ENCODE measurements at places on chromosomes 13 and 19.

GRCh38 chr19:498511-498891 lies 2.2 kb downstream of the MADCAM1 start:
- no peak for DNase-seq

DNA sequence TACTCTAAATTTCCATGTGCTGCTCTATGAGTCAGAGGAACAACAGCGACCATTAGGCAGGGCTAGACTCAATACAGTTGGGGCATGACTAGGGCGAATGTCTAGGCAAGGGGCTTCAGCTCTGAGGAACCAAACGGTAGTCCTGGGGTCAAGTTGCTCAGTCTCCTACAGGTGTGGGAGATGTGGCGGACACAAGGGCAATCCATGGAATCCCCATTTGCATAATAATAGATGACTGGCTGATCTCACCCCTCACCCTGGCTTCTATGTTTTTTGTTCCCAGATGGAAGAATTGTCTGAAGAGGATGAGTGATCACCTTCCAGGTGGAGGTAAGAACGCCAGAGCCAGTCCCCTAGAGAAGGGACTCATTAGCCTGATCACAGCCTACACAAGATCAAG lies 1048.2 kb upstream of the MIR17HG start:
- no peak for DNase-seq

DNA sequence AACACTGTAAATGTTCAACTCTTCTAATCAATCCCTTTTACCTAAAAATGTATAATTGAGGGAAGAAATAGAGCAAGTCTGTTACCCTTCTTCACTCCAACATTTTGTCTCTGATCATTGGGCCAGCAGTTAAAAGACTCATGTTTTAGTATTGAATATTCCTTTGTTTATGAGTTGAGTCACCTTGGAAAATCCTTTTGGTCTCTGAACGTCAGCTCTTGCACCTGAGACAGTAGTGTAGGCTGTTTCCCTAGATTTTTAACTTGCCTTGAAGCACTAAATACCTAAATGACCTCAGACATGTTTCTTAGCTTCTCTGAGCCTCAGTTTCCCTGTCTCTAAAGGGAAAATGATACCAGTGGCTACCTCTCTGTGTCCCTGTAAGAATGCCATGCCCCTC lies 184.2 kb downstream of the RFC3 start:
- DNase-seq = no peak

GRCh38 chr19:52214241-52214640 lies 24.4 kb downstream of the PPP2R1A start:
- peak; percentile 4 for DNase-seq

GRCh38 chr19:4436231-4436630 lies 21.4 kb downstream of the UBXN6 start:
- DNase-seq = no peak

- DNase-seq = no peak
Measured at GRCh38 chr13:30659980-30660379, 42.3 kb downstream of the USPL1 start.

All from fibroblast of skin of scalp (primary cell).